ENCODE measurements at places on chromosomes 11 and 22.

- no peak for DNase-seq
These were observed 243.5 kb upstream of the ARHGAP20 start for GRCh38 chr11:110955776-110956175.

DNA sequence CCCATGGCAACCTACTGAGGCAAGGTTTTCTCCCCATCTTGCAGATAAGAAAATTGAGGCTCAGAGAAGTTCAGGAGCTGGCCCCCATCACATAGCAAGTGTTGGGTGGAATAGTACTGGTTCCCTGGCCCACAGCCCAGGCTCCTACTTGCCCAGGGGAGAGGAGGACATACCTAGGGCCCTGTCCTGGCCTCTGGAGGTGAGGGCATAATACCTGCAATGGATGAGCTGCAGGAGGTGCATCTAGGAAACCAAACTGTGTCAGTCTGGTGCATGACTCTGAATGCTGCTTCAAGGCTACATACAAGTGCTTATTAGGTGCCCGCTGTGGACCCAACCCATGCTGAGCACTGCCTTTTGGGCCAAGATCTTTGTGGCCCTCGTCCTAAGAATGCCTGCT is 40.0 kb upstream of the TPBGL start:
- no peak for DNase-seq

DNA sequence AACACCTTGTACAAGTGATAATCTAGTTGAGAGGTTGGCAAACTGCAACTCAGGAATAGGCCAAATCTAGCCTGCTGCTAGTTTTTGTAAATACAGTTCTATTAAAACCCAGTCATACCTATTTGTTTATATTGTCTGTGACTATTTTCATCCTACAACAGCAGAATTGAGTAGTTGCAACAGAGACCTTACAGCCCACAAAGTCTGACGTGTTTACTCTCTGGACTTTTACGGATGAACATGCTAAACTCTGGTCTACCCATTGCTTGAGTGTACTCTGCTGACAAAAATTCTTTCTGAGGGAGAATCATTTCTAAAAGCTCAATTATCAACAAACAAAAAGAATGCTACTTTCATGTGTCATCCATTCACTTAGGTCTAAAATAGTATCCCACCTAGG is 287.0 kb downstream of the DYNC2H1 start:
- no peak for DNase-seq

DNA sequence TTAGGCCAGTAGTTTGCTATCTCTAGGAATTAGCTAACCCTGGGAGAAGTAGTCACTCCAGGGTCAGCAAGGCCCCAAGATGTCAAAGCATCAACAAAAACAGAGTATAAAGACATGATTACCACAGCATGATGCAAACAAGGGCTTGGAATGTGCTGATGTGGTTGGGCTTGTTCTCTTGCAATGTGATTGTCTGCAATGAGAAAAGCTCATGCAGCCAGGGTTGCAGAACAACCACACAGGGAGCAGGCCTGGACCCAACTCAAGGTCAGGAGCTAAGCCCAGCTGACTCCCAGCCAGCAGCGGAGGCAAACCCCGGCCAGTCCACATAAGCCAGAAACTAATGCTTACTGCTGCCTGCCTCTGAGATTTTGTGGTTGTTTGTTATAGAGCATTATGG is 132.4 kb upstream of the ZC3H12C start:
- DNase-seq, result no peak

DNA sequence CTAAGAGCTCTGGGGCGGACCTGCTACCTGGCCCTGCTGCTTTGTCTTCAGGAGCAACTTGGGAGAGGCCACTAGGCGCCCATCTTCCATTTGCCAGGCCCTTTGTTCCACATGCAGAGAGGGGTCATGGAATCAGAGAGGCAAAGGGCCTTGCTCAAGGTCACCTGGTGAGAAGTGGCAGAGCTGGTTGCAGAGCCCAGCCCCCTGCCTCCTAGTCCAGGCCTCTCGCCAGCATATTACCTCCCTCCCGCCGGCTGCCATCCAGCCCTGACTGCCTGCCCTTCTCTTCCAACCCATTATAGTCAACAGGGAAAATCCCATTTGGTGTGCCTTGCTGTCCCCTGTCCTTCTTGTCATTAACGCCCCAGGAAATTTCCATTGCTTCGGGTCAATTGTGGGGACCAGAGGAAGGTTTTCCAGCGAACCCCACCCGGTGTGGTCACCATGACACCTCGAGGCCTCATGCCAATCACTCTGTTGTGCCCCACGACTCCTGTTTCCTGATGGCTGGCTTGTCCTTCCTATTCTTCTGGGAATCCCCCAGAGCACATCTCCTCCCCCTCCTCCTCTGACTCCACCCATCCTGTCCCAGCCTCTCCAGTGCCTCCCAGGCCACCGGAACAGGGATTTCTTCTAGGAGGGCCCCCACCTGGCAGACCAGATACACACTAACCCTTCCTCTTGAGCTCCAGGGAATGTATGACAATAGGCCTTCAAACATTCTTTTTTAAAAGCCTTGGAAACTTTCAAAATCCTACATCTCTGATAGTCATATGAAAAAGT is 77.0 kb downstream of the NECTIN1 start:
- no peak for DNase-seq

- DNase-seq, result no peak
These were observed 321.2 kb downstream of the GUCY1A2 start for GRCh38 chr11:106697058-106697457.

DNA sequence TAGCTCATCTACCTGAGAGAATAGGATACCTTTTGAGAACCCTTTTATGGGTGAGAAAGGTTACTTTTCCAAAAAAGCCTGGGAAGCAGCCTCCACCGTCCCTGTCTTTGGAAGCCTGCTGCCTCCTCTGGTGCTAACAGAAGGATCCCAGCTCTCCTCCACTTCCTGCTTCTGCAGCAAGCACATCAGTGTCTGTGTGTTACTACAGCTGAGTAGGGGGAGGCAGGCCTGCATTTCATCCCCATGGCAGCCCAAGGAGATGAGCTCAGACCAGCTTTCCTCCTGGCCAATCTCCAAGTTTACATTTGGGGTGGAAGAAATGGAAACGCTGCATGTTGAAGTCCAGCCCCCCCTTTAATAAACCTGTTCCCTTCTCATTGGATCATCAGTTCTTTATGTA is 7.4 kb upstream of the CCDC34 start:
- no peak for DNase-seq

GRCh38 chr11:94767701-94768601 is at the start of gene AMOTL1:
AMOTL1 (plus strand) TSS chr11:94768356; CDS start chr11:94768512, 156 bp downstream.
- no peak for DNase-seq

GRCh38 chr11:43676933-43677332 is 3.6 kb upstream of the HSD17B12 start:
- no peak for DNase-seq

- no peak for DNase-seq
These were observed 52.1 kb upstream of the ANO1 start for GRCh38 chr11:70026012-70026411.

DNA sequence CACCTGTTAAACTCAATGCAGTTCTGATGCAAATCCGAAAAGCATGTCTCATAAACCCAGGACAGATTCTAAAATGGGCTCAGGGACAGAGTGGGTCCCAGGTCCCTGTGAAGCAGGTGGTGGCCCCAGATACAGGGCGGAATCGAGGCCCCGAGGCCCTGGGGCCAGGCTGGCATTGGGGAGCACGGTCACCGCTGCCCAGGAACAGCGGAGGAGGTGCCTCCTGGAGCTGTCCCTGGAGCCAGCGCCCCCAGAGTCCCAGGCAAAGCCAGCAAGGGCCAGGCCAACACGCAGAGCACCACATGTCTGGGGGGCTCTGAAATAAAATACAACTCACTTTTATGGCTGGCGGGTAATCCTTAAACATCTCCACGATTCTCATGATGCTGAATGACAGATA is 10.0 kb upstream of the TTLL8 start:
- no peak for DNase-seq

- DNase-seq, result no peak
These were observed 15.2 kb upstream of the EHF start for GRCh38 chr11:34605481-34606325.

GRCh38 chr22:32564170-32565001 is 89.8 kb downstream of the FBXO7 start:
- no peak for DNase-seq

- DNase-seq, result no peak
These were observed 101.4 kb downstream of the DBX1 start for GRCh38 chr11:20058749-20059458.
